ENCODE measurements at places on chromosomes 2 and 18.

DNA sequence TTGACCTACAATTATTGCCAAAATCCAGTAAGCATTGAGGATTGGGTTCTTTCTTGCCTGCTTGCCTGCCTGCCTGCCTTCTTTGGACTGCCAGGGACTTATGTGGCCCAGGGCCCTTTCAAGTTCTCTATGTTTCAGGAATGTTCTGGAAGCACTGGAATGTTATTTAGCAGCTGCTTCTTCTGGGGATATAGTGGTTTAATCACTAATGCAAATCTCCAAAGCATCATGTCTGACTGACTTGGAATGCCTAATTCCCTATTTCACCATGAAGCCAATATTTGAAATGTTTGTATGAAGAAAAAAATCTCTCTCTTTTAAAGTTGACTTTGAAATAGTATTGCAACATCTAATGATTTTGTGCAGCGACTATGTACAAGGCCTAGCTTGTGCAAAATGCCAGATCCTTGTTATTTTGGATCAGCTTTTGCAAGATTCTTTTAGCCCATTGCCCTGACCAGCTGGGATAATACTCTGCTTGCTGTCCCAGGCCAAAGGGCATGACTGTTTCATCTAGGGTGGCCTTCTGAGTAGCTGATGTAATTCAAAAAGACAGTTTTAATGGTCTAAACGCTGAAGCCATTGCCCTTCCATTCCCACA is 204.6 kb downstream of the RND3 start:
- DNase-seq: no peak

DNA sequence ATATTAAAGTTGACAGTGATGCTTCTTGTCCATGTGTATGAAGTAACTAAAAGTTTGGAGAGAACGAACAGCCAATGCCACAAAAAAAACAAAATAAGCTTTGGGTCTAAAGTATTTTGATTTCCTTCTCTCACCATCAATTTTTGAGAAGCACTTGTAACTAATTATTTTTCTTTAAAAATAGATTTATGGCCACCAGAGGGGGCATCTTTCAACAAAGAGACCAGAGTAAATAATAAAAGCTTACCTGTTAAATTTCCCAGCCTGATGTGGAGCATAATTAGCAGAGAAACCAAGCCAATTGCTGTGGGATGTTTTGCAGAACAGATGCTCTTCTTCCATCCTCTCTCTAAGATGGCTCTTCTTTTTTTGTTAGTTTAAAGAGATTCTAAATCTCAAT is 29.0 kb downstream of the LINC00305 start:
- DNase-seq: no peak

DNA sequence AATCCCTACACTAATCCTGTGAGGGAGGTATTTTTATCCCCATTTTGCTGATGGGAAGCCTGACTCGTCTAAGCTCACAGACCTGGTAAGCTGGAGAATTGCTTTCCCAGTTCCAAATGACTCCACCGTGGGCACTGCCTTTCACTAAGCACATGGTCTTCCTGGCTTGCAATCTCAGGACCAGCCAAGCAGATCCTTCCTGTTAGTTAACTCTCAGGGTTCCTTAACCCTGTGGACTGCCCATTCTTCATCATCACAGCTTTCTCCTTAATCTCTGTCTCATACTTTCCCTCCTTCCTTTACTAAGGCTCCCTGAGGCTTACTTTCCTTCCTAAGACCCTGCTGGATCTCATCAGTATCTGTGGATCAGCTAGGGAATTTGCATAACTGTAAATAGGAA is 122.2 kb upstream of the ZEB2 start:
- no peak for DNase-seq

GRCh38 chr2:8448824-8449556 is 232.9 kb upstream of the ID2 start:
- DNase-seq: no peak

GRCh38 chr2:204425821-204426220 is 119.5 kb upstream of the PARD3B start:
- DNase-seq: no peak

DNA sequence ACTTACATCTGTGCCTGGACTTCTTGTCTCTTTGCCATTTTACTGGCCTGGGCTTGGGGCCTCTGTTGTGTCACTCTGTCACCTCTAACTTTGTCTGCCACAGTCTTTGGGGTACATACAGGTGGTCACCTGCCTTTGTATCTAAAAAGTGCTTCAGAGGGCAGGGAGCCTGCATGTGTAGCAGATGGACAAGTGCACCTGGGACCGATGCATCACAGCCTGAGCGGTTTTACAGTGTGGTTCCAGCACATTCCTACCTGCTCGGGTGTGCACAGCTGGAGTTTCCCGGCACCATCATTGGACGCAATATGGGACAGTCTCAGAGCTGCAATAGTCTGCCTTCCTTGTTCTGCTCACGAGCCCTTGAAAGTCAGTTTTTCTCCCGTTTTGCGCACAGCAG is 249.8 kb upstream of the RAB12 start:
- no peak for DNase-seq

- no peak for DNase-seq
These were observed 37.2 kb upstream of the SNED1 start for GRCh38 chr2:240960971-240961876.

DNA sequence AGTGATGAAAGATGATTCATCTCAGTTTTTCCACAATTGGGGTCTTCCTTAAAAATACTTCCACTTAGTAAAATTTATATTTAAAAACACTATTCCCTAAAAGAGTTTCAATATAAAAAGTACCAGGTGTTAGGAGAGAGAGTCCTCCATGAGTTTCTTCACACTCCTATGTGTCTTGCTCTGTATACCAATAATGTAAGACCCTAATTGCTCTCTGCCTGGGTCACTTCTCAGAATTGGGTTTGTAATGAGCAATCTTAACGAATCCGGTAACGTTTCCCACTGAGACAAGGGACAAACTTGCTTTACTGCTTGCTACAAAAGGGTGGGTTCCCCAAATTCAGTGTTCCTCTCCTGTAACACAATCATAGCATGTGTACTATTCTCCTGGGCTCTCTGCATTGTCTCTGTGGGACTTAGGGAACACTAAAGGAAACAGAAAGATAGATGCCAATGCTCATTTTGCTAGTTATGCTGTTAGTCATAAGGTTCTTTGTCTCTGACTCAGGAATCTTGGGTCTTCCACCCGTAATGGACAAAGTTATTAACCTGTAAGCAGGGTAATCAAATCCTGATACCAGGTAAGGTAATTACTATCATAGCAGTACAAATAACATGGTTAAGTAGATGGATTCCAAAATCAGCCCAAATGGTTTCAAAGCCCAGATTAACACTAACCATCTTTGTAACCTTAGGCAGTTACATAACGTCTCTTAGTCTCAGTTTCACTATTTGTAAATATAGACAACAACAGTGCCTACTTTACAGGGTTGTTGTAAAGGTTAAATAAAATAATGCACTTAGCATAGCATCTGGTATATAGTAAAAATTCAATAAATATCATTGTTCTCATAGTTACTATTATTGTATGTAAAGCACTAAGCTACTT is 46.3 kb downstream of the ITSN2 start:
- no peak for DNase-seq

GRCh38 chr2:70202236-70202806 is 11.5 kb upstream of the C2orf42 start:
- DNase-seq: no peak

- no peak for DNase-seq
These were observed 135.0 kb downstream of the TGIF1 start for GRCh38 chr18:3584897-3585460.

GRCh38 chr18:66769375-66769774 is 165.5 kb upstream of the CDH19 start:
- DNase-seq: no peak

- DNase-seq: no peak
These were observed 29.4 kb upstream of the ZNF516 start for GRCh38 chr18:76524477-76524876.

DNA sequence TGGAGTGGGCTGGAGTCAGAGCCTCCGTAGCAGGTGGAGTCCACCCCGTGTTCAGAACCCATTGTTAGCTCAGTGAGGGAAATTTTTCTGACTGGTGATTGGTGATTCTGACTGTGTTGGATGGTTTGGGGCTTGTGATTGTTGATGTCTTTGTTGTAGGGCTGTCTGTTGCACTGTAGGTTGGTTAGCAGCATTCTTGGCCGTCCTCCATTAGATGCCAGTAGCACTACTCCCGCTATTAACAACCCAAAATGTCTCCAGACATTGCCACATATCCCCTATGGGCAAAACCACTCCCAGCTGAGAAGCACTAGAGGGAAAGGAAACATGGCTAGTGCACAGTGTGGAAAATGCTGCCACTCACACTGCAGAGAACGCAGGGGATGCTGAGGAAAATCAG is 51.7 kb downstream of the ARMC9 start:
- DNase-seq: no peak

- DNase-seq: no peak
These were observed 17.5 kb downstream of the STEAP3 start for GRCh38 chr2:119241205-119241532.

DNA sequence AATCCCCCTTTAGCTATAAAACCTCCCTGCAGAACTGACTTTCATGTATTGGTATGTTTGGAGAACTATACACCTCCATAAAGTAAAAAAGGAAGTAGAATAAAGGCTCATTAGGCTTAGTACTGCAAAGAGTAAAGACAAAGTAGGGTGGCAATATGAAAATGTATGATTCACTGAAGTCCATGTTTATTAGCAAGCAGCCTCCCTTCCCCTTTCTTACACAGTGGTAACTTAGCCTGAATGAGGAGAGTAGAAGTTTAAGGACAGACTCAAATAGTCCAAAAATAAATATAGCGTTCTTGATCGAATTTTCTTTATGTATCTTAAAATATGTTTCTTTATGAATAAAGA is 1.5 kb downstream of the ZNF804A start:
- no peak for DNase-seq

DNA sequence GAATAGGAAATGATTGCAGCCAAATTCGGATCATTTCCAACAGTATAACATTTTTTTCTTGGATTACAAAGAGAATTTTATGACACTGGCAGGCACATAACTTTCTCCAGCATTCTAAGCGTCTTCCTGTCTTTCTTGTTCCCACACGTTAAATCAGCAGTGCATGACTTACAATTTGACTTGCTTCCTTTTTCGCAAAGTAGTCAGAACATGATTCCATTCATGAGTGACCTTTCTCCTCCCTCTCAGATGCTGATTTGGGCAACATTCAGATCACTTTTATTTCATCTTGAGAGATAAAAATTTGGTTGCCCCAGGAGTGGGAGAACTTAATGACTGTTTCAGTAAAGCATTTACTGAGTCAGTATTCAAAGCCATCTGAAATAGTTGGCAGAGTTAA is 858.7 kb upstream of the ACVR2A start:
- no peak for DNase-seq

DNA sequence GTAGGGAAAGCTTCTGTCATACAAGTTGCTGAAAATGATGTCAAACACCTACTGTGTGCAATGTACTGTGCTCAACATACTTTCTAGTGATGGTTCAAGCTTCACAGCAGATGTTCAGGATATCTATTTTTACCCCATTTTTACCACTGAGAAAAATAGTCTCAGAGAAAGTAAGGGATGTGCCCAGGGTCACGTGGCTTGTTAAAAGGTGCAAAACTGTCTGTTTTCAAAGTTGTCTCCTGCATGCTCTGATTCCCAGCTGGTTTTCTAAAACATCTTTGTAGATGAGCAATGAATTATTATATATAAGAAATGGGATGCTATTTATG is 145.5 kb upstream of the LHCGR start:
- DNase-seq: no peak

DNA sequence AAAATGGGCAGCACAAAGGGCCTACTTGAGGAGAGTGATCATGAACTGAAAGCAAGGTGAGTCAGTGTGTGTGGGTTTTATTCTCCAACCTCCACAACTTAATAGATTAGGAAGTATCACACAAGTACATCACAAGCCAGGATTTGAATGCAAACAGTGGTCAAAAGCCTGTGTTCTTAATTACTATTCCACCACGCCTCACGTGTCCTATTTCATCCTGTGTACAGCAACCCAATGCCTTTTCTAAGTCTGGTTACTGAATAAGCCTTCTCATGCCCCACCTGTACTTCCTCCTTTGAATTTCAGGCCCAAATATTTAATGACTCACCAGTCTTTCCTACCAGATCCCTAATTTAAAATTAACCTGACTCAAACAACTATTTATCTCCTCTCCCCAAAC is 755.7 kb upstream of the SLC8A1 start:
- no peak for DNase-seq

DNA sequence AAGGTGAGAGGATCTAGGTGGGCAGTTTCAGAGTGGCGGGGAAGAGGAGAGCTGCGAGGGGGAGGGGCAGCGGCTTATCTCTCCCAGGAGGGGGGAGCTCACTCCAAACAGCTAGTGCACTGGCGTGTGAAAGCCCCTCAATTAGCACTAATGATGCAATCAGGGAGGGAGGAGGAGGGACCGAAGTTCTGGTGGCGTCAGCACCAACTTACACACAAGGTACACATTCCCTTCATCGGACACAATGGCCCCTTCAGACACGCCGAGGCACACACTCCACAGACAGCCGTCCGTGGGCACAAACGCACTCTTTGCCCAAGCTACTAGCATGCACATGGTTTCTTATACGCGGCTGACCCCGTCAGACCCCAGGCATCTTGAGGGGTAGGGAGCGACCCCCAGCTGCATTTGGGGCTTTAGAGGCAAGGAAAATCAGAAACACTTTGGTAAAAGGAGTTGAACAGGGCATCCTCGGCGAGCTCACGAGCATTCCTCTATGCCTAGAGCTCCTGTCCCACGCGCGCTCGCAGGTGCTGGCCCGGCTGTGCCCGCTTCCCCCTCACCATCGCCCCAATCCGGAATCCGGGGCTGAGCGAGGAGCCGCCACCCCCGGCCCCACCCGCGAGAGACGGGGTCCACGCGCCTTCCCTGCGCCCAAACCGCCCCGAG is 868 bp upstream of the PKDCC start:
- no peak for DNase-seq

DNA sequence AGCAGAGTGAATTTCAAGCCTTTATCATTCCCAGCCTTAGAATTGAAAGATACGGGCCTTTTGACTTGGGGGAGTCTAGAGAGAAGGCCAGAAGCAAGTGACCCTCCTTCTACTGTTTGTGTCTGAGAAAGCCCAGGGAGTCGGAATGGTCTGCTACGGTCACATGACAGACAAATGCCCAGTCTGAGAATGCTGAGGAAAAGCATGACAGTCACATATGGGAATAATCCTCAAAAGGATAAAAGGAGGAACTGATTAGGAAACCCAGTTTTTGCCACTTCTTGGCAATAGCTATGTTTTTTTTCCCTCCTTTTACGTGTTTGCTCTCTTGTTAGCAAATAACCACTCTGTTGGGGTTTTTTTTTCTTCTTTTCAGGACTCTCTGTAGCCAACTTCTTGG is 38.1 kb upstream of the HNRNPA3 start:
- DNase-seq: no peak

DNA sequence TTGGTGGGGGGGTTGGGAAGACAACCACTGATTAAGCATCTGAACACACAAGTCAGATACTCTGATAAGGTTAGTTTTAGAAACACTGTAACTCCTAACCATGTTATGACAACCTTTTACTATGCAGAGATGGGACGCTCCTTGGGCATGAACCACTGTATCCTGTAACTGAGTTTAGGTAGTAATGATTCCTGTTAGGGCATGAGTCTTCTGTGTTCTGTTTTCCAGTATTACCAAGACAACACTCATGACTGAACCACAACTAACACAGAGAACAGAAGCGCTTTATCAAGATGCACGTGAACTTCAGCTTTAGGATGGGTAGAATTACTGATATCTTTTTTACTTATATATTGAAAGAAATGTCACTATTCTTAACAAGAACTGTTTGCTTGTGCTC is 14.1 kb upstream of the CREB1 start:
- no peak for DNase-seq

Data from activated naive CD4-positive, alpha-beta T cell (primary cell).